ENCODE measurements at places on chromosomes 7 and 10.

- no peak for DNase-seq
Measured at GRCh38 chr10:117933036-117933435, 113.7 kb downstream of the RAB11FIP2 start.

- no peak for DNase-seq
Measured at GRCh38 chr7:118072893-118073674, 110.9 kb upstream of the LSM8 start.

DNA sequence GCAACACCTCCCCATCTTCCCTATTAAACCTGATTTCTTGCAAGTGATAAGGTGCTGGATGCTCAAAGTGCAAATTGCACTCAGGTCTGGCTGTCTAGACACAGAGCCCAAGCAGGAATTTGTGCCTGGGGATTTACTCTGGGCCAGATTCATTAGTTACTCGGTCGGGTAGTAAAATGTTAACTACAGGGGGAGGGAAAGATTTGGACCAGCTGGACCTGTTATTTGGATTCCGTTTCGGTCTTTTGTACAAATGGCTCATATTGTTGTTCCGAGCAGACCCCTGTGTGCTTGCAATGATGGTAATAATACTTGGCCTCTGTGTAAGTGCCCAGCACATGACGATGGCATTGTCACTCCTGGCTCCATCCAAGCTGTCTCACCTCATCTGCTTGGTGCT lies 609.6 kb downstream of the KCNMA1 start:
- DNase-seq = no peak

DNA sequence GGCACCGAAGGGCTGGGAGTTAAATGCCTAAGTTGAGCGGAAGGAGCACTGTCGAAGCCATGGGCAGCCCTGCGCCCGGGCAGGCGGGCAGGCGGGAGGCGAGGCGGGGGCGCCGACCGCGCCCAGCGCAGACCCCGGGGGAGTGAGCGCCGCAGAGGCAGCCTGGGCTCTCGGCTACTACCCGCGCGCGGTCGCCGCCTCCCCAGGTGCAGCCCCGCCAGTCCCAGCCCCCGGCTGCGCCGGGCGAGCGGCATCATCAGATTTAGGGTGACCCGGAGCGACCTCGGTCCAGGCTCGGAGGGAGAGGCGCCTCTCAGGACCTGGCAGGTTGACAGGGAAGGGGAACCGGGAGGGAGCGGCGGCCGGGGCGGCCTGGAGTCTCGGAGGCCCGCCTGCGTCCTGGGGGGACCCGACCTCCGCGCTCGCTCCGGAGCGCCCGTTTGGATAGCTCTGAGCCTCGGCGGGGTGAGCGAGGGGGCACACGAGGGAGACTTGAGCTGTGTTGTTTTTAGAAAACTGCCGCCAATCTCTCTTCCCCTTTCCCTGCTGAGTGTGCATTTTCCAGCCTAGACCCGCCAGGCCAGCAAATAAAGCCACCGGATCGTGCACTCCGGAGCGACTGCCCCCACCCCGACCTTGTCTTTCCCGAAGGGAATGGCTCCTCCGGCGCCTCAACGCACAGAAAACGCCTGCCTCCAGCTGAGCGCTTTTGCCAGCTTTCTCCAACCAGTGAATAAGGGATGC lies 2.3 kb upstream of the NRP1 start:
- DNase-seq = peak; percentile 24

GRCh38 chr7:154757756-154758155 lies 245.2 kb downstream of the PAXIP1 start:
- DNase-seq = no peak

GRCh38 chr10:122446668-122447423 lies 7.6 kb upstream of the ARMS2 start:
- DNase-seq = peak; percentile 28

DNA sequence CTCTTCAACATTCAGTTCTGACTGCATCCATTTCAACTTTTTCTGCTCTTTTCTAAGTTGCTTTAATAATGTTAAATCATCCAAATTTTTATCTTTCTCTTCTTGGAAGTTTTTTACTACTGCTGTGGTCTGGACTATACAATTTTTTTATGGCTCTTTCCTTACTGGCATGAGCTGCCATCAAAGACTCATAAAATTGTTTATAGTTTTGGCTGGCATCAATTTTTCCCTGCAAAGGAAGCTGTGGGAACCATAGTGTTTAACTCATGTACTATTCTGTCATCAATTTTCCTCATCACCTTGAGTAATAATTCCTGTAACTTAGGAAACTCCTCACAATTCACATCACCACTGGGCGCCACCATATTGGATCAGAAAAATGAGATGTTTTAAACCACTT lies 77.6 kb upstream of the A1CF start:
- DNase-seq = no peak

- no peak for DNase-seq
Measured at GRCh38 chr7:134781171-134781570, 1.7 kb downstream of the CALD1 start.

GRCh38 chr10:58384544-58384998 lies 639 bp upstream of the TFAM start:
- DNase-seq = no peak

DNA sequence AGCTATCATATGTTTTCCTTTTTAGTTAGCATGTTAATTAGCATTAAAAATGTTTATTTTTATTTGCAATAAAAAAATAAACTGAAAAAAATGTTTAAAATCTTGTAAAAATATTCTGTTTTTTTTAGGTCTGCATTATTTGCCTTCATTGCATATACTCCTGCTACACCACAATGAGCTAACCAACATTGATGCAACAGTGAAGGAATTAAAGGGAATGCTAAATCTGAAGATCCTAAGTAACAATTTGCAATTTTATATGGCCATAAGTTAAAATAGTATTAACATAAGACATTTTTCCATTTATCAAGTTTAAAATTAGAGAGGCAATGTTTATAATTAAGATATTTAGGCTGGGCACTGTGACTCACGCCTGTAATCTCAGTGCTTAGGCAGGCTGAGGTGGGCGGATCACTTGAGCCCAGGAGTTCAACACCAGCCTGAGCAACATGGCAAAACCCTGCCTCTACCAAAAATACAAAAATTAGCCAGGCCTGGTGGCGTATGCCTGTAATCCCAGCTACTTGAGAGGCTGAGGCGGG lies 32.2 kb downstream of the LRRC72 start:
- DNase-seq = no peak

- DNase-seq = no peak
Measured at GRCh38 chr10:124993345-124993708, 51.4 kb downstream of the ZRANB1 start.

- no peak for DNase-seq
Measured at GRCh38 chr7:113446391-113446790, 328.0 kb upstream of the SMIM30 start.

- no peak for DNase-seq
Measured at GRCh38 chr10:120052964-120053702, 160.6 kb downstream of the SEC23IP start.

DNA sequence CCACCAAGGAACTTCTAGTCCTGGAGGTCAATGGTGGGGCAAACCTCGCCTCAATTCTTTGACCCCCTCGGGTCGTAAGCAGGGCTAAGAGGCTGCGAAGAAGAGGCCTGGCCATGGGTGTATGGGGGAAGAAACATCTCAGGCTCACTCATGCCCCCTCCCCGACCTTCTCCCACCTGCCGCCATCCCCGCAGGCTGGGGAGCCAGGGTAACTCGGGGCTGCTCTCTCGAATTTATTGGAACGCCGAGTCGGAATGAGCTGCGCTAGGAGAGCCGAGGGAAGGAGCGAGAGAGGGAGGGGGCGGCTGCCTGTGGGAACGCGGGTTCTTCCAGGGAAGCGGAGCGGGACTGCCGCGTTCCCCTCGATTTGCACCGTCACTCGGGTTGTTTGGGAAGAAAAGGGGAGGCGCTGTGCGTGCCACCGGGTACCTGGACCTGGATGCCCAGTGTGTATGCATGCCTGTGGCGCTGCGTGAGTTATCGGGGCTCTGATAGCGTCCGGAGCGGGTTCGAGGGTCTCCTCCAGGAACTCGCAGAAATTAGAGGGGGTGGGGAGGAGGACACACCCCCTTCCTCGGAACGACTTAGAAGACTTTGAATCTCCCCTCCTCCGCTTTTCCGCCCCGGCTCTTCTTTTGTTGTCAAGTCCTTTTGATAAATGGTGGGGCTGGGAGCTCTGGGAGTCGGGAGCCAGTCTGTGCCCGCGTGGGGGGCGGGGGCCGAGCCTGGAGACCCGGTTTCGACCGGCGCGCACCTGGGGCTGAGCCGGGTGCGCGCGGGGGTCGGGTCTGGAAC lies 1.8 kb upstream of the ZNF503 start:
- DNase-seq = no peak

DNA sequence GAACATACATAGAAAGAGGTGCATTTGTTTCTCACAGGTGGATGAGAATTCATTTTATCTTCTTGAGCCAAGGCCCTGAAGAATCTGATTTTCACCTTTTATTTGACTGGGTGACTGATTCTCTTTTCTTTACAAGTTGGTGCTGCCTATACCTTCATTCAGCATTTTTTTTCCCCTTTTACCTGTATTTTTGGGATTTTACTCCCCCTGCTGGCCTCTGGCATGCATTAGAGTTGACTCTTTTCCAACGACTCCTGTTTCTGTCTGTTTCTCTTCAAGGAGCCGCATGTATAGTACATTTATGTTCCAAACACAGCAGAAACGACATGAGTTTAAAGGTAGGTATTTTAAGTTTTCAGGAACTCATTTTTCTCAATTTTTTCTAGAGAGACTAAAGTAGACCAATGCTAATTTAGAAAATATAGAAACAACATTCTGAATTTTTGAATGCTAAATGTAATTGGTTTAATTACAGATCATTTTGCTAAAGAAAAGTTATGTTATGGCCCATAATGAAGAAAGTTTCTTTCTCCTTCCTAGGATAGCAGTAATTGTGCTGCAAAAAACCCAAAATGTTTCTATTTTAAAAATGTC lies 149.8 kb upstream of the HDAC9 start:
- DNase-seq = peak; percentile 77

DNA sequence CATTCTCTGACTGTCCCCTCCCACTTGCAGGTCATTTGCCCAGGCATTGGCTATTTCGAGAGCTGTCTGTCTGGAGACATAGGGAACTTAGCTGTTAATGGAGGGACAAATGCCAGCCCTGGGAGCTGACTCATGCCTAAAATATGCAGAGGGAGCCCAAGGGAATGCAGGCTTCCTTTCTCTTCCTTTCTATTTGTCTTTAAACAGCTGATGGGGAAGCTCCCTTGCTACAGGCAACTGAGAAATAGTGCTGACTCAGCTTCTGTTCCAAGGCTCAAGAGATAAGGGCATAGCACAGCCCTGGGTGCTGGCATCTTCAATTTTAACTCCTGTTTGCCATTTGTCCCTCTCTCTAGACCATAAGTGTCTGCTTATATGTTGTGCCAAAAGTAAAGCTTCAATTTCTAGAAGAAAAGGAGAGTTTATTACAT lies 82.7 kb upstream of the C1GALT1 start:
- peak; percentile 18 for DNase-seq

DNA sequence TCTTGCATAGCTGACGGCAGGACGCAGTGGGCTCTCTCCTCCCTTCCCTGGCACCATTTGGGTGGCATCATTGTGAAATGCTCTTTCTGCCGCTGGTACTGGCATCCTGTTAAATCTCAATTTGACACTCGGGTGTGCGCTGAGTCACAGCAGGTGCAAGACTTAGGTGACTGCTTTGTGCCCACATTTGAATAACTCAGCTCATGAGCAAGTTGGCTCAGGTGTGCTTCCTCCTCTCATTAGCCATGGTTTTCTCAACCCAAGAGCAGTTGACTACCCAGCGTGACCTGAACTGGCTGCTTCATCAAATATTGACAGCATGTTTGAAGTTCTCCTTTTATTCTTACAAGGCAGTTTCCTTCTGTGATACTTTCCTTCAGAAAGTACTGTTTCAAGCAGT lies 24.6 kb upstream of the NFE2L3 start:
- DNase-seq = peak; percentile 44

- peak; percentile 8 for DNase-seq
Measured at GRCh38 chr10:112376396-112376790, 2.5 kb downstream of the ACSL5 start.

GRCh38 chr10:7327885-7328284 lies 82.9 kb downstream of the SFMBT2 start:
- DNase-seq = no peak

DNA sequence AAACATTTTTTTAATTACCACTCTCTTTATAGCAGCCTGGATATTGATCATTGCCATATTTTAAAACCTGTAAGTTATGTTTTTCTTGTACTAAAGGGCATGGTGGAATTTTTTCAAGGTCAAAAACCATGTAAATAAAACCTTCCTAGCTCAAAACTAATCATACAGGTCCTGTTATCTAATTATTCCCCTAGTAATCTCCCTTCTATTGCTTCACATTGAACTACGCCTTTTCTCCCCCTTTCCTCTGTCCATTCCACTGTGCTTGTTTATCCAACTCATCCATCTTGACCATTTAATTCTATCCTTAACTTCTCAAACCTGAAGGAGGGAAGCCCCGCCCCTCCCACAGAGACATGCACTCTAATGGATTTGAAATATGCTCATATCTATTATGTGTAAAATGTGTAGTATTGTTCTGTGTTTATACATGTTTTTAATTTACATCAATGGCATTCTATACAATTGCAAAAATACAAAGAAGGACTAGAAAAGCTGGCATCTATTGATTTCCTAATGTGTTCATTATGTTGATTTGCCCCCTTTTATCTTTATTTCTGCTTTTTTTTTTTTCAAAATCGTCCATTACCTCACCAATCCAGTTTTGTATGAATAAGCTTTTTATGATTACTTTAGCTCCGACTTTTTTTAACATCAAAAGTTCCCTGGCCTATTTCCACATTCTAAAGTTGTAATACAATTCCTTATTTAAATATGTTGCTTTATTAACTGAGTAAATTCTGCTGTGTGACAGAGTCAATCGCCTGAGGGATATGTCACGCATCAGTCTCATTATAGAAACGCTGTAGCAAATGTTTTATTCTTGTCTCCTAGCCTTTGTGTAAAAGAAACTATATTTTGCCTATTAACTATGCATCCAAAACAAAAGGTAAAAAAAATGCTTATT lies 61.0 kb downstream of the MET start:
- no peak for DNase-seq

DNA sequence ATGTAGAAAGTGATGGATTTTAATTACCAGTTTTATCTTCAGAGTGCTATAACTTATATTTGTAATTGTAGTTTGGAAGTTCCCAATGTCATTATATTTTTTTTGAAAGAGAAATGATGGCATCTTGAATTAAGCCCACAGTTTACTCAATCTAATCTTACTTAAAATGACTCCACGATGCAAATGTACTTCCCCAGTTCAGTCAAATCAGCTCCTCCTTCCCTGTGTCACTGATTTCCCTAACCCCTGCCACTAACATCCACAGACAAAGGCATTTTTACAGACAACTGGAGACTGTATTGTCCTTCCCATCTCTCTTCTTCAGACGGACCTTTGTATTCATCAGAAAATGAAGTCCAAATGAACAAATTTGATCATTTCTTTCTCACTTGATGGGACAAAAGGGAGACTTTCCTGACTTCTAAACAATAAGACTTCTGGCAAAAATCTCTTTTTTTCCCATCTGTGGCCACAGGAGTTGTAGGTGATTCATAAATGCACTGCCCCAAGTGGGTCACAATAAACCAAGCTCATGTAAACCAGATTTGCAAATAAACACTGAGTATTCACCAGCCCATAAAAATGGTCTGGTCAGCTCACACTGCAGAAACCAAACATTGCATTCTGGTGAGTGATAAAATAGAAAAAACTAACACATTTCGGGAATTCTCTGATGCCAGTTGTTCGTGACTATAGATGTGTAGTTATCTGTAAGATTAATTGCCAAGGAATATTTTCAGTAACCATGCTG lies 162.9 kb downstream of the FANK1 start:
- DNase-seq = no peak
